CD4-positive, alpha-beta T cell treated with Interferon gamma for 1 hour (primary cell): ENCODE measurements at places on chromosomes 11 and 22.

- DNase-seq, result no peak
Observed at GRCh38 chr11:47109051-47109726, 67.5 kb downstream of the ARFGAP2 start.

GRCh38 chr22:30247561-30247960 is 1.0 kb upstream of the LIF start:
- no peak for DNase-seq

DNA sequence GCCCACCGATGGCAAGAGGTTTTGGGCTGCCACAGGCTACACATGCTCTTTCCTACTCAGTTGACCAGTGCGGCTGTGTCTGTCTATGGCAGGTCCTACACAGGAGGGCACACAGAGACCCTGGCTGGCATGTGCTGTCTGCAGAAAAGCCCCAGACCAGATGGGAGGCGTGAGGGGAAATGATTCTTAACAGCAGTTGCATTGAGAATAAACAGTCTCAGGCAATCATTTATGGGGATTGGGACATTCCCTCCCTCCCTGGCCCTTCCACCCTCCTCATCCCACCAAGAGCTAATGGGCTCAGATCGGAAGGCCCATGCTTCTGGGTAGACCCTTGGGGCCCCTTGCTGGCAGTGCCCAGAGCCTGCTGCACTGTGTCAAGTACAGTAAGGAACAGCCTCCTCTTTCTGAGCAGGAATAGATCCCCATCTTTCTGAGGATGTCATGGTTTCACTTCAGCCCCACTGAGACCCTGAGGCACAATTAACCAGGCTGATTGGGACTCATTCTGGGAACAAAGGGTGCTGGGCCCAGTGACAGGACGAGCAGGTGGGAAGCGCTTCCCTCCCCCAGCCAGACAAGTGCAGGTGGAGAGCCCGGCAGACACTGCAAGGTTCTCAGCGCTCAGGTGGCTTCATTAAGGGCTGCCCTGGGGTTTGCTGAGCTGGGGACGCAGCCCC is 28.3 kb downstream of the TSPAN18 start:
- no peak for DNase-seq

- no peak for DNase-seq
Observed at GRCh38 chr11:79201677-79202347, 239.0 kb downstream of the TENM4 start.

DNA sequence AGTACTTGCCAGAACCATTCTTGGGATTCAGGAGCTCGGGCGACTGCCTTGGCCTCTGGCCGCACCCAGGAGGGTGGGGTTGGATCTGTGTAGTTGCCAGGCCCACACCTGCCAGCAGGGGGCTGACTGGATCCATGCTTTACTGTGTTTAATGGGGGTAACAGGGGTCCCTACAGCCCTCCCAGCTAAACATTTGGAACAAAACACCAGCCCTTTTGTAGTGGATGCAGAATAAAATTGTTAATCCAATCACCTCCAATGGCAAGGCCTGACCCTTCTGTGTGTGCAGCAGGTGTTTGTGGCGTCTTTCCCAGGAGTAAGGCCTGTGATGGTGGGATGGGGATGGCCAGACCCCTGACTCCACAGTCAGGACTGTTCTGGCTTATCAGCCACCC is 22.5 kb downstream of the SUN2 start:
- peak; percentile 52 for DNase-seq

DNA sequence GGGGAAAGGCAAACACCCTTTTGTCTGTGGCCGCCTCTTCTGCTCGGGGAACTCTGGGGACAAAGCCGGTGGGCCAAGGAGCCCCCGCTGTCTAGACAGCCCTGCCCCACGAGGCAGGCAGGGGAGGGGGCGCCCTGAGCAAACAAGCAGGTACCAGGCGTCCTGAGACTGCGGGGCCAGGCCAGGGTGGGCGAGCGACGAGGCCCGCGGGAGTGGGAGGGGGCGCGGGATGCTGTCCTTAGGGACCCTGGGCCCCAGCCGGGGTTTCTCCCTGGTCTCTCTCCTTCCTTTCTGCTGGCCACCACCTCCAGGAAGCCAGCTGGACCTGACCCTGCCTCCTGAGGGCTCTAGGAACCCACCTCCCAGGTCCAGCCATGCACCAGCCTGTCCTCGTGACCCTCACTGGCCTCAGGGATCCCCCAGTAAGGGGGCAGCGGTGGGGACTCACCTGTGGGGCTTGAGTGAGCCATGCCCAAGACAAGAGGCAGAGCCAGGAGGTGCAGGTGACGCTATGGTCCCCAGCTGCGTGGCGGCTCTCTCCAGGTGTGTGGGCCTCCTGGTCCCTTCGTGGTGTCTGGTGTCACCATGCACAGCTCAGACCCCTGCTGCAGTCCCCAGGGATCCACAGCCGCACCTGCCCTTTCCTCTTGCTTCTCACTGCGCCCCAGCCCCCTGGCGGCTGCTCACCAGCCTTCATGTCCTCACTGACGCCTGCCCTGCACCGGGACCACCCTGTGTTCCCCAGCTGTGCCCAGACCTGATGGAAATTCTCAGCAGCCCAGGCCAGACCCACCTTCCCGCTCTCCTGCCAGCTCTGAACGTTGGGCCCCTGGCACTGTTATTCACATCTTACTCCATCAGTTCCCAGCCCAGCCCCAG is 26.5 kb upstream of the MUC5AC start:
- DNase-seq, result no peak

DNA sequence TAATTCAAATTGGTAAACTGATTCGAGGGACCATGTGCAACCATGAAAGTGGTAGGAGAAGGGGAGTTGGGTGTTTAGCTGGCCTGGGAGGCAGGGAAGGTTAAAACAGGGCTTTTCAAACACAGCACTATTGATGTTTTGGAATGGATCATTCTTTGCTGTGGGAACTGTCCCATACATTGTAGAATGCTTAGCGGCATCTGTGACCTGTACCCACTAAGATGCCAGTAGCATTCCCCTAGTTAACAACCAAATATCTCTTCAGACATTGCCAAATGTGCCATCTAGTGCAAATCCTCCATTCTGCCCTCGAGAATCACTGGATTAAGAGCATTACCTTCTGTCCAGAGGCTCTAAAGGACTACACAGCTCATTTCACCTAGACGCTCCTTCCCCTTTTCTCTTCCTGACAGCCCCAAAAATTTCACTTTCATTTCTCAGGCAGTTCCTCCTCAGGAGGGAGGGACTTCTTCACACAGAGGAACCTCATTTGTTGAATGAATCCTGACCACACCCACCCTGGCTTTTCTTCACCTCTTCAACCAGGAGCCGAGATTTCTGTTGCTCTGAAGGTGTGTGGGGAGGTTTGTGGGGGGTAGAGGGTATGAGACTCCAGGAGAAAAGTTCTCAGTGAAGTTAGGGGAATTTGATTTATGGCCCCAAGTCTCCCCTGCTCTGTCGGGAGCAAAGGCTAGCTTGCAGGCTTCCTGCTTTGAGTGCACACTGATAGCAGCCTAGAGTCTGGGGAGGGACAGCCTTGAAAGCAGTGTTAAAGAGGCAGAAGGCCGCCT is at the start of gene TRIM34:
TSS of gene TRIM34 (plus strand) at position 513 of the 791 bp plus-strand sequence. CDS start 7,331 bp downstream, outside the sequence.
- peak; percentile 69 for DNase-seq

GRCh38 chr22:25833091-25833490 is 91.1 kb downstream of the MYO18B start:
- DNase-seq, result no peak
